ENCODE measurements at places on chromosomes 4 and X.

DNA sequence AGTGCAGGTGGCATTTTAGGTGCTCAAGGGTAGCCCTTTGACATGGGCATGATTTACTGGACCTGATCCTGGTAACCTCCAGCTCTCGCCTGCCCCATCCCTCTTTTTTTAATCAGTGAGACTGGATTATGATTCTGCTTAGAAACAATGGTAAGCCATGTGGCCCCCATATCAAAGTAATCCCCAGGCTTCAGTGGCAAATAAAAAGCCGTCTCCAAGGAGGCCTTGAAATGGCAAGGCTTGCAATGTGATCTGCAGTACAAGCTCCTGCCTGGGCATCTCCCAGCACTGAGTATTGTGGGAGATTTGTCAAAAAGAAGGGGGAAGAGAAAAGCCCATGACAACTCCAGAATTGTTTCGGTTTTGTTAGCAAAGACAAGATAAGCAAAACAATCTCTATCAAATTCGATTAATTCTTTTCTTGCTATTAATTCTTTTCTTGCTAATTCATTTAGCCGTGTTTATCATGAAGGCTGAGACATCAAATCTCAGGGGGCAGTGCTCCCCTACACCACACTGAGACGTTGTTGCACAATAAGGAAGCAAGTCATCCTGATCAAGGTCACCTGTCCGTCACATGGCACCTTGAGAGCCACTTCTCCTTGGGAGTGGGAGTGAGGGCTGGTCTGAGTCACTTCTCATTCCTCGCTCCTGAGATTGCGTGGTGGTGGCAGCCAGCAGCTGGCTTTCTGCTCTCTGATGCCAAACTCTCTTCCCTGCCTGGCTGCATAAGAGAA lies 312.7 kb upstream of the GATB start:
- no peak for DNase-seq

DNA sequence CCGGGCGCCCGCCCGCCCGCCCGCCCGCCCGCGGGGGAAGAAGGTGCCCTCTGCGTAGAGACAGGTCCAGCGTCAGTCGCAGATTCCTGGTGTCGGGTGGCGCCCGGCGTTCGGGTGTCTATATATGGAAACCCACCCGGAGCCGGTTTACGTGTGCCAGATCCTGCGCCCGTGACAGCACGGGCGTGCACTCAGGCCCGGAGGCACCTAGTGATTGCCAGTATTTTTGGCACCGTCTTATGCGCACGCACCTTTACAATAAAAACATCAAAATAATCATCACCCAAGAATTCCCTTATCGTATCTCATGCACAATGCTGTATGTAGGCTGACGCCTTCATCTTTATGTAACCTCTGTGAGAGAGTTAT lies 519 bp downstream of the SLC25A4 start:
- peak; percentile 12 for DNase-seq

DNA sequence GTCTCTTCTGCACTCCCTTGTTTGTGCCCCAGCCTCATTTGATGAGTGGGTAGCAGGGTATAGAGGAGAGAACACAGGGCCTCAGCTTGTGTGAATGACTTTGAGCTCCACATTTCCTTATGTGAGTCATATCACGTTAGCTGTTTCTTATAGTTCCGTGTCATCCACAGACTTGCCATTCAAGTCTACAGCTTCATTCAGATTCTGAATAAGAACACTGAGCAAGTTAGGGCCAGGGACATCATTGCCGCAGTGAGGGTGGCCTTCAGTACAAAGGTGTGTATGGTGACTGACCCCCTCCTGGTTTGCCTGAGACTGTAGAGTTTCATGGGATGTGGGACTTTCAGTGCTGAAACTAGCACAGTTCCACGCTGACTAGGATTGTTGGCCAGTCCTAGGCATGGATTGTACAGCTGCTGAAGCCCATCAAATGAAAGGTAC lies 23.6 kb downstream of the KLF3 start:
- no peak for DNase-seq

DNA sequence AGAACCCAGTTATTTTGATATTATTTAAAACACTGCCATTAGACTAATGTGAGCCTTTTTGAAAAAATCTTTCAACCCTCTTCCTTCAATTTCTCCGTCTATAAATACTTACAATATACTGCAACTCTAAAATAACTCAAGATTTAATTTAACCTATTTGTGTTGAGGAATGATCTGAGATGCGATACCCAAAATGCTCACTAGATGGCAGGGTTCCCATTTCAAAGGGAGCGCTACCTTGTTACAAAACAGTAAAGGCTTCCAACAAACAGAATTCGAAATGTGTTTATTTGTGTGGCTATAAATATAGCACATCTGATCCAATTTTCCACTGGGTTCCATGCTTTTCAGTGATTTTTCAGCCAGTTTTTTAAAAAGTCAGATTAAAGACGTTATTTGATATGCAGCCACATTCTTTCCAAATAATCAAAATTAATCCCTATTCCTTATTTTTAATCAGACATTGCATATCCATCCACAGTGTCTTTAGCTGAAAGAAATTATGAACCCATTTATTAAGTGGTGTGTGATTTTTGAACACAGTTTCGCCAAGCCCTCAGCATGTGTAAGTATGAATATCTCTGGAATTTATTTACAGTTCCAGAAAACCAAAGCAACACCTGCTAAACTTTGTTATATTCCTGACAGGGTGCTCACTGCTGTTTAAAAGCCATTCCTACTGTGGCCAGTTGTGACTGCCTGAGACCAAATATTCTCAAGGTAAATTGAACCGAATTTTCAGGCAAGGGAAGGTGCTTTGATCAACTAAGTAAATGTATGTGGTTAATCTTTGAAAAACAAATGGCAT lies 668.0 kb upstream of the LCORL start:
- DNase-seq, result peak; percentile 19

- DNase-seq, result no peak
Measured at GRCh38 chr4:83552083-83552482, 16.2 kb downstream of the GPAT3 start.

- no peak for DNase-seq
Measured at GRCh38 chr4:59598330-59598618, 1601.9 kb upstream of the ADGRL3 start.

DNA sequence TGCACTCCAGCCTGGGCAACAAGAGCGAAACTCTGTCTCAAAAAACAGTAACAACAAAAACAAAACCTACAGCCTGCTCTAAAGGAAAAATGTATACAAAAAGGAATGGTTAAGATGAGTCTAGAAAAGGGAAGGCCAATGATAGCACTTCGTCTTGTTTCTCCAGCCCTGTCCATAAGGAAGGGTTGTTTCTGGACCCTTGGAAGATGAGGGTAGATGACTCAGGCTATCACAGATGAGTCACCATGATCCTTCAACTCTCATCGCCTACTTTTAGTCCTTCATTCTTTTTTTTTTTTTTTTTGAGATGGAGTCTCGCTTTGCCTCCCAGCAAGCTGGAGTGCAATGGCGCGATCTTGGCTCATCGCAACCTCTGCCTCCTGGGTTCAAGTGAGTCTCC lies 8.8 kb downstream of the PLA2G12A start:
- no peak for DNase-seq

DNA sequence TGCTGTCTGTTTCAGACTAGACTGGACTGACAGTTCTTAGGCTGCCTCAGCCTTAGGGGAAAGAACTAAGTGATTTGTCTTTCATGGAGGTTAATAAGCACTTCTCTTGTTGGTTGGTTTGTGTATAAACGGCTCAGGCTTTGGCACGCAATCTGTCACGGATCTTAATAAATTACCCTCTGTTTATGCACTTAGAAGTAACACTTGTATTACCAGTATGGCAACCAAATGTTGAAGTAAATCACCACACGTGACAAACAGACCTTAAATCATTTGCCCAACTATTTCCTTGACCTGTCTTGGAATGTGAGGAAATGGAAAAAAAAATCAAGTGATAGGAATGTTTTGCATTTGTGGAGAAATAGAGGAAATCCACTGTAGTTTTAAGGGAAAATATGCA lies 69.9 kb downstream of the TEX13A start:
- no peak for DNase-seq

DNA sequence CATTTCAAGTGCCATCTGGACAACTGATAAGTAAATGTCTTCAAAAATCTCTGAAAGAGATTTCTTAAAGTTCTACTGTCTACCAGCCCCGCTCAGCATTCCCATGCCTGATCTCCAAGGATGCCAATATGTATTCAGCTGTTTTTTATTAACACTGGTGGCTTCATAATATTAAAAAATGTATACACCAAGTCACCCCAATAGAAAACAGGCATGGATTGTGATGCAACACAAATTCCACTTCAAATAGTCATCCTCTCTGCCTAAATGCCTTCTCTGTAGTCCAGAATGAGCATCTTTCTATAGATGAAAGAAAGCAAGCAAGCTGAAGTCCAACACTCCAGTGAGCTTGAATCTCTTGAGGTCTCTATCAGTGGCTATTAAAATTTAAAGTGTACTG lies 152.2 kb upstream of the PPARGC1A start:
- DNase-seq, result no peak

DNA sequence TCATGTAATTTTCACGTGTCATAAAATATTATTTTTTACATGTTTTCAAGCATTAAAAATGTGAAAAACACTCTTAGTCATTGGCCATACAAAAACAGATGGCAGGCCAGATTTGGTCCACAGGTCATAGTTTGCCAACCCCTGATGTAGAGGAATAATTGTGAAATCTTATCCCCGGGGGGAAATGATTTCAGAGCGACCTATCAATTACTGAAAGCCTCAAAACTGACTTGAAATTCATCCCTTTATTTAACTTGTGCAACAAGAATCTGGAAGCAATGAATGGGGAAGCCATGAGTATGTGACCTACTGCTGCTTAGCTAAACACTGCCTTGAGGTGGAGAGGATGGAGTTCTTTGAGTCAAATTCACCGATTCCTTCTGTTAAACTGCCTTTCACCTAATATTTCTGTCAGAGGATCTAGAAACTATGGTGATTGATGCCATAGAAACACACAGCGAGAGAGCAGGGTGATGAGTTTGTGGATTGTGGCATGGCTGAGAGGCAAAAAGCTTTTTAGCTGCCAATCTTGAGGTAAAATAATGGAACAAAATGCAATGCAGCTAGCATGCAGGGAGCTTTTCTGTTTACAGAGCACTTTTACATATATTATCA lies 30.3 kb upstream of the BRS3 start:
- DNase-seq, result no peak

DNA sequence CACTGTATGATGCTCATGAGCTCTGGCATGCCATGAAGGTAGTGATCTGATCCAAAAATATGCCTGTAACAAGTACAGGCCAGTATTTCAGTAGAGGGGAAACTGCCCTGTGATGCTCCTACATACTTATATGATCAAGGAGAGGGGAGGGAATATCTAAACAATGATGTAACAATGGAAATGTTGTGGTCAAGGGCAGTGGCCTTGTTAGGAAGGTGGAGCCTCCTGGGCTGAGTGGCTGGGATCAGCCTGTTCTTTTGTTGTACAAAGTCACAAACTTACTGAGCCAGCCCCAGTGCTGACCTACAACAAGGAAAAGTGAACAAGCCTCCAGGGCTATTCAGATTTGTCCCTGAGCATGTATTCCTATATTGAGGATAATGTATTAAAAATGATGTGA lies 70.3 kb downstream of the ANXA10 start:
- no peak for DNase-seq

DNA sequence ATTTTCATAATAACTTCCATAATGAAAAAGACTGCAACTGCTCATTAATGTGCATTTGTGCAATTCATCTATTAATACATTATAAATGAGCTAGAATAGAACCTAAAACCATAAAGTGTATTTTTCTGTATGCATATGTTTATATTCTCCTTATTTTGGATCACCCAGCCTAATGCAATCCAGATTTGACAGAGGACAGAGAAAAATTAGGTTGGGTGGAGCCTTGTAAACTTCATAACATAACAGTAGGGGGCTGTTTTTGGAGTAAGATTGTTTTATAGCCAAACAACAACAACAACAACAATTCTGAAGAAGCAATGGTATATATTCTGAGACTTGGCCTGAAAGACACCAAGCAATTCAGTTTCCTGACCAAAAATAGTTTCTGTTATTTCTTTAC lies 615.3 kb upstream of the SLIT2 start:
- DNase-seq, result no peak

GRCh38 chrX:73647212-73647611 lies 84.2 kb downstream of the CHIC1 start:
- no peak for DNase-seq

- DNase-seq, result no peak
Measured at GRCh38 chr4:40710484-40711254, 39.1 kb upstream of the NSUN7 start.

DNA sequence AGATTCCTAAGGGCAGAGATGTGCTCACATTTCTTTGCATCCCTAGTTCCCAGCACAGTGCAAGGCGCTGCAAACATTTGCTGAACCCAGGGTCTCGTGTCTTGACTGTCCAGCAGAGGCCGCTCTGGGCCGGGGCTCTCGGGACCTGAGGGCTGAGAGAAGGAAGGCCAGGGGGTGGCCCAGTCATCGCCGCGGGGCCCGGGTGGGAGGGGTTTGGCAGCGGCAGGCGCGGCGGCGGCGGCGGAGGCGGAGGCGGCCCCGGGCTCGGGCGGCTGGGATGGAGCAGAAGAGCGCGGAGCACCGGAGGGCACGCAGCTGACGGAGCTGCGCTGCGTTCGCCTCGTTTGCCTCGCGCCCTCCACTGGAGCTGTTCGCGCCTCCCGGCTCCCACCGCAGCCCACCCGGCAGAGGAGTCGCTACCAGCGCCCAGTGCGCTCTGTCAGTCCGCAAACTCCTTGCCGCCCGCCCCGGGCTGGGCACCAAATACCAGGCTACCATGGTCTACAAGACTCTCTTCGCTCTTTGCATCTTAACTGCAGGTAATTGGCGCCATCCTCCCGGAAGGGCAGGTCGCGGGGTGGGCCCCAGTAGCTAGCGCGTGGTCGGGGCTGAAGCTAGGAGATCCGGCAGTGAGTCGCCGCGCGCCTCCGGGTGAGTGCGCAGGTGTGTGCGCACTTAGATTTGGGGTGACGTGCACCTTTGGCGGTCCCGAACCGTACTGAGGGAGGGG lies at the start of gene PARM1:
TSS of gene PARM1 (plus strand) at position 285 of the 730 bp plus-strand sequence. CDS start at position 497, 212 bp downstream.
- no peak for DNase-seq

DNA sequence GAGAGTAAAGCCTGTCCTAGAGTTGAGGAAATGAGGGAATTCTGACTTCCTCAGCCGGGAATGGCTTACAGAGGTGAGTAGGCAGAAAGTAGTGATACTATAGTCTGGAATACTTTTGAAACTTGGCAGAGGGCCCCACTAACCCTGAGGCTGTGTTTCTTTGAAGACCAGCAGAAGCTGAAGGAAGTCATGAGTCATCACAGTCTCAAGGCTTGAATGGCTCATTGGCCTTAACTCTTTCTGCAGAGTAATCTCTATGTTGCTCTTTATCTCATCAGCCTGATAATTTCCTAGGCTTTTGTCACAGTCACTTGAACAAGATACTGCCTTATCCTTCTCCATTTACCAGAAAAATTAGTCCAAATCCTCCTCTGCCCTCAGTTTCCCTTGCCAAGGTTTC lies 80.8 kb downstream of the ANKRD50 start:
- DNase-seq, result no peak

DNA sequence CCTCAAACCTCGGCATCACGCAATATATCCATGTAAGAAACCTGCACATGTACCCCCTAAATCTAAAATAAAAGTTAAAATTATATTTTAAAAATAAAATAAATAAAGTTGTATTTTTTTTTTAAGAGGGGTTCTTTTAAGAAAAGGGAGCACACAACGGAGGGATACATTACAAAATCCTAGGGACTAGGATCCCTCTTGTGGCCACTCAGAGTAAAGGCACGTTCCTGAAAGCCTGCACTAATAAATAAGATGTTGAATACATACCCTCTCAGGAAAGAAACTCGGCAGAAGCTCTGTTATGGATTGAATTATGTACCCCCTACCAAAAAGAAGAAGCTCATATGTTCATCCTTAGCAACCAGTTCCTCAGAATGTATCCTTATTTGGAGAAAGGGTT lies 50.9 kb upstream of the PRDX4 start:
- no peak for DNase-seq

- DNase-seq, result no peak
Measured at GRCh38 chr4:140719686-140720085, 36.5 kb downstream of the TBC1D9 start.
